ENCODE measurements at places on chromosomes 3 and 15. TPM values are rescaled to one million over a fixed set of nuclear protein-coding genes. Genes with fewer than 3 reads are reported as not detected.

- H3K27ac ChIP-seq, result no peak within 1 kb of the TSS
- no peaks in the 10 kb centered on the region for H3K36me3 ChIP-seq
- peaks cover 32% of the 10 kb centered on the region for H3K27me3 ChIP-seq
- no peak for DNase-seq
These were observed at the start of gene SLC38A3 for GRCh38 chr3:50204804-50205412. TSS of gene SLC38A3 (plus strand) at chr3:50205271. CDS start at chr3:50214200, 8,929 bp downstream.

- no peak overlapping the region for H3K27ac ChIP-seq
- no peak for DNase-seq
- H3K4me3 ChIP-seq, result no peak overlapping the region
- peaks cover 10% of the 10 kb centered on the region for H3K27me3 ChIP-seq
- H3K36me3 ChIP-seq, result no peaks in the 10 kb centered on the region
- H3K4me1 ChIP-seq, result peaks cover 14% of the 10 kb centered on the region
These were observed 45.7 kb downstream of the TPRA1 start for GRCh38 chr3:127544803-127545201.

DNA sequence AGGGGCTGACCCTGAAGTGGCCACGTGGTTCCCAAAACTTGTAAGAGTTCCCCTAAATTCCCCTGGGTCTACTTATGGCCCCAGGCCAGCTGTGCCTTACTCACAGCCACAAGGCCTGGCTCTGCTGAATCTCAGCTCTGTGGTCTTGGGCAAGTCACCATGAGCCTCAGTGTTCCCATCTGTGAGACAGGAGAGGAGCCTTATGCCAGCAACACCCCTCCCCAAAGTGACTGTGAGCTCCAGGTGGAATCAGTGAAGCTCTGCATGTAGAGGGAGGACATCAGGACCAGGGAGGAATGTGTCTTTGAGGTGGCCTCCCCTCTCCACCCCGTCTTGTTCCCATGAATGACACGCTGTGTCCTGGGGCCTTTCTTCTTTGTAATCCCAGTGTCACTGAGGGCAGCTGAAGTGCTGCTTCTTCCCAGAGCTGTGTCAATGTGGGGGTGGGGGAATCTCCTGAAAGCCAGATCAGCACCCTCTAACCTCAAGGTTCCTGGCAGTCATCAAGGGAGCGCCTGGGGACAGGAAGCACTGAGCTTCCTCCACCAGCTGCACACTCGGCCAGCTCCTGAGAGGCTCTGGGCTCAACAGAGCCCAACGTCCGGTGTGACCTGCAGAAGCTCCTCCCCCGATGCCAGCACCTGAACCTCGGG, 258.9 kb downstream of the UACA start:
- DNase-seq, result peak; percentile 52
- peak overlapping the region; percentile 74 for H3K4me3 ChIP-seq
- no peaks in the 10 kb centered on the region for H3K27me3 ChIP-seq
- H3K4me1 ChIP-seq, result peaks cover 78% of the 10 kb centered on the region
- H3K36me3 ChIP-seq, result peaks cover 10% of the 10 kb centered on the region
- H3K27ac ChIP-seq, result no peak overlapping the region

- no peak for DNase-seq
- peaks cover 9% of the 10 kb centered on the region for H3K27me3 ChIP-seq
- H3K4me3 ChIP-seq, result no peak overlapping the region
- no peaks in the 10 kb centered on the region for H3K36me3 ChIP-seq
- H3K4me1 ChIP-seq, result peaks cover 5% of the 10 kb centered on the region
These were observed 13.6 kb upstream of the DENND6A start for GRCh38 chr3:57706462-57706861.

GRCh38 chr3:113551820-113552219, 19.5 kb downstream of the SIDT1 start:
- peaks cover 6% of the 10 kb centered on the region for H3K36me3 ChIP-seq
- H3K27ac ChIP-seq, result no peak overlapping the region
- DNase-seq, result no peak

DNA sequence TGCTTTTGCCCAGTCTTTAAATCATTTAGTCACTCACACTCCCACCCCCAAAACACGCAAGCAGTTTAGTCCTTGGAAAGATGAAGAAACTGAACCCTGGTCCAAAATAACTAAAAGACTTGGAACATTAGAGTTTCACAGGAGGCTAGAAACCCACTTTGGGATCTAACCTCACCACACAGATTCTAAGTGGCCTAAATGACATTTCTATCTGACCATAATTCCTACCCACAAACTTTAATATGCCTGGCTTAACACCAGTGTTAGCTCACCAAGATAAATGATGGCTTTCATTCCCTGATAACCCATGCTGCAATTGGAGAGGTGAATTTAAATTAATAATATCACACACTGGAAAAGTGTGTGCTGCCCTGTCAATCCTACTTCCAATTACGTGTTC, 295.3 kb upstream of the UBE2E2 start:
- no peak for DNase-seq
- no peaks in the 10 kb centered on the region for H3K4me1 ChIP-seq
- H3K36me3 ChIP-seq, result no peaks in the 10 kb centered on the region
- no peak overlapping the region for H3K4me3 ChIP-seq
- H3K27me3 ChIP-seq, result no peaks in the 10 kb centered on the region
- no peak overlapping the region for H3K27ac ChIP-seq

DNA sequence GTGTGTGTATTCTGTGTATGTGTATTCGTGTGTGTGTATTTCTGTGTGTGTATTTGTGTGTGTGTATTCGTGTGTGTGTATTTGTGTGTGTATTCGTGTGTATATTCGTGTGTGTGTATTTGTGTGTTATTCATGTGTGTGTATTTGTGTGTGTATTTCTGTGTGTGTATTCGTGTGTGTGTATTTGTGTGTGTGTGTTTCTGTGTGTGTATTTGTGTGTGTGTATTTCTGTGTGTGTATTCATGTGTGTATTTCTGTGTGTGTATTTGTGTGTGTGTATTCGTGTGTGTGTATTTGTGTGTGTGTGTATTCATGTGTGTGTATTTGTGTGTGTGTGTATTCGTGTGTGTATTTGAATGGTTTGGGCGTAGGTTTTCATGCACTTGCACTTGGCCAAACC, 405.4 kb downstream of the SOX2 start:
- H3K27me3 ChIP-seq, result no peaks in the 10 kb centered on the region
- H3K36me3 ChIP-seq, result no peaks in the 10 kb centered on the region
- DNase-seq, result no peak

- no peak overlapping the region for H3K27ac ChIP-seq
- DNase-seq, result no peak
- H3K27me3 ChIP-seq, result peaks cover 7% of the 10 kb centered on the region
- H3K4me1 ChIP-seq, result no peaks in the 10 kb centered on the region
- H3K36me3 ChIP-seq, result no peaks in the 10 kb centered on the region
These were observed 84.6 kb downstream of the MAGI1 start for GRCh38 chr3:65953881-65954733.

DNA sequence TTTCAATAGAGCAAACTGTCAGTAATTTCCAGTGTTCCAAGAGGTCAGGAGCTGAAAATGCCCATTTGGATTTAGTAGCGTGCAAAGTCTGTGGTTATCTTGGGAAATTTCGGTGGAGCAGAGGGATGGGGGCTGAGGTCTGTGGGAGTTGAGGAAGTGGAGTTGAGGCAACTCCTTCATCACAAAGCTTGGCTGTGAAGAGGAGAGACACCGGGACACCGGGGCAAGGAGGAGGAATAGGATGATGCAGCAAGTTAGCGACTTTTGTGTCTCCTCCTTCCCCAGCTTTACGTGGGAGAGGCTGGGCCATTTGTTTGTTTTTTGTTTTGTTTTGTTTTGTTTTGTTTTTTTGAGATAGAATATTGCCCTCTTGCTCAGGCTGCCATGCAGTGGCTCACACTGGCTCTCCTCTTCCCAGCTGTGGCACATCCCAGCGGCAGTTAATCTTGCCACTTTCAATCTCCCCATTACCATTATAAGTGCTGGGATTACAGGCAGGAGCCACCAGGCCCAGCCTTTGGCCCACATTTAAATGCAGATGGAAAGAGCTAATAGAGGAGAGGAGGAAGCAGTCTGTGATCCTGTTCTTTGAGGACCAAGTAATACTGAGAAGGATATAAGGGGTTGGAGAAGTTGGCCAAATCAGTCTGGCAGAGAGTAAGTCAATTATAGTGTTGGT, 47.1 kb downstream of the CRTC3 start:
- peak overlapping the region; percentile 47 for H3K27ac ChIP-seq
- no peak overlapping the region for H3K4me3 ChIP-seq
- H3K4me1 ChIP-seq, result peaks cover 64% of the 10 kb centered on the region
- DNase-seq, result no peak
- H3K27me3 ChIP-seq, result no peaks in the 10 kb centered on the region
- H3K36me3 ChIP-seq, result peaks cover 13% of the 10 kb centered on the region

GRCh38 chr3:78368636-78369345, 1328.9 kb downstream of the ROBO2 start:
- no peaks in the 10 kb centered on the region for H3K4me1 ChIP-seq
- no peak overlapping the region for H3K27ac ChIP-seq
- no peaks in the 10 kb centered on the region for H3K27me3 ChIP-seq
- no peak overlapping the region for H3K4me3 ChIP-seq
- DNase-seq, result no peak

DNA sequence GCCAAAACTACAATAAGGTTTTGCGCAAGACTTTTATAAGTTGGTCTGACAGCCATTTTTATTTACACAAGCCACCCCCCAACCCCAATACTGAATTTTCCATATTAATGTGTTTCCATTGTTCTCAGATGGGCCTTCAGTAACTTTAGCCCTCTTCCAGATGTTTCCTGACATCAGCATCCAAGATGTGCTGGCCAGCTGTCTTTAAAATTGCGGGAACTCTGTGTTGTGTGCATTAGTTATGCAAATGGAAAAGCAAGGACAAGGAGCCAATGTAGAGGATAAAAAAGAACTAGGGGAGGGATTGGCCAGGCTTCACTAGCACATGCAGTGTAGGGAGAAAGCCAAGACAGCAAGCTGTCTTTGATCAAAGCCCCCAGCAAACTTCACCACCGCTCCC, 45.4 kb downstream of the COMMD2 start:
- no peak for DNase-seq
- H3K27ac ChIP-seq, result no peak overlapping the region
- H3K4me1 ChIP-seq, result peaks cover 16% of the 10 kb centered on the region
- no peaks in the 10 kb centered on the region for H3K36me3 ChIP-seq
- no peaks in the 10 kb centered on the region for H3K27me3 ChIP-seq

DNA sequence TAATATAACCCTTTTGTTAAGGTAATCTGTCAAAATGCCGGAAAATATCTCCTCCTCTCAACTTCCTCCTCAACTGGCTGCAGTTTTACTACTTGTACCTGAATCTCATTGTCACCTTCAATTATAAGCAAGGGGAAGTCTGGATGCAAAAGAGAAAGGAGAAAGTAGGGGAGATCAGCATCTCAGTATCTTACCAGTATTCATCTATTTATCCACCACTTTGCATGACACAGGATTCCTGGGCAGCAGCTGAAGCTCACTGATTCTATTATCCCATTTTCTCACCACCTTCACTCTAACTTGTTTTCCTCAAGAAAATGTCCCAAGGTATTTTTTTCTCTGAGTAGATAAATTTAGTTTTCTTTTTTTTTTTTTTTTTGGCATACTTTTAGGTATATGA, 440.5 kb upstream of the CBLB start:
- peaks cover 9% of the 10 kb centered on the region for H3K36me3 ChIP-seq
- peaks cover 13% of the 10 kb centered on the region for H3K4me1 ChIP-seq
- no peaks in the 10 kb centered on the region for H3K27me3 ChIP-seq
- H3K27ac ChIP-seq, result no peak overlapping the region
- no peak overlapping the region for H3K4me3 ChIP-seq

GRCh38 chr15:58179206-58179605, 41.0 kb downstream of the AQP9 start:
- H3K4me3 ChIP-seq, result no peak overlapping the region
- peaks cover 46% of the 10 kb centered on the region for H3K27me3 ChIP-seq
- H3K36me3 ChIP-seq, result no peaks in the 10 kb centered on the region
- DNase-seq, result no peak
- H3K4me1 ChIP-seq, result no peaks in the 10 kb centered on the region

GRCh38 chr15:101451266-101451799, 38.2 kb downstream of the PCSK6 start:
- H3K27me3 ChIP-seq, result peaks cover 25% of the 10 kb centered on the region
- H3K36me3 ChIP-seq, result no peaks in the 10 kb centered on the region
- H3K4me1 ChIP-seq, result peaks cover 9% of the 10 kb centered on the region
- no peak overlapping the region for H3K27ac ChIP-seq
- DNase-seq, result no peak

GRCh38 chr3:177236704-177237103, 39.4 kb upstream of the TBL1XR1 start:
- no peak for DNase-seq
- peaks cover 13% of the 10 kb centered on the region for H3K4me1 ChIP-seq
- no peaks in the 10 kb centered on the region for H3K27me3 ChIP-seq
- no peak overlapping the region for H3K4me3 ChIP-seq

DNA sequence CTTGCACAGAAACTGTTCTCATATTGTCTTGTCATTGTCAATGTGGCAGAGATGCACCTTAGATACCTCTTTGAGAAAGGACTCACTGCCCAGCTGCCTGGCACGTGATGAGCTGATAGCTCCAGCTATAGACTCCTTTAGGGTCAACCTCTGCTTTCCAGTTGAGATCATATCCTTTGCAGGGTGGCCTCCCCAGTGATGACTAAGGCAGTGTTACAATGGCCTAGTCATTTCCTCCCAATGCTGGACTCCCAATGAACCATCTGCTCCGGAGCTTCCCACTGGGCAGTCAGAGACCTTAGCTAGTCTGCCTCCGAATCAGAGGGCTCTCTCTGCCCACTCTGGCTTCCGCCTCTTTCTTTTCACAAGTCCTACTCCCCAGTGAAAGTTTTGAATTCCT, 79.5 kb downstream of the CHRD start:
- no peak overlapping the region for H3K4me3 ChIP-seq
- no peaks in the 10 kb centered on the region for H3K36me3 ChIP-seq
- no peaks in the 10 kb centered on the region for H3K4me1 ChIP-seq
- H3K27me3 ChIP-seq, result peaks cover 7% of the 10 kb centered on the region
- no peak for DNase-seq
- no peak overlapping the region for H3K27ac ChIP-seq

CEMIP gene
- 0.09 TPM for total RNA-seq
